ENCODE measurements at places on chromosomes 16 and 17.

- DNase-seq, result no peak
These were observed 490.2 kb upstream of the SALL1 start for GRCh38 chr16:51641191-51641765.

GRCh38 chr16:80615735-80616134, 74.9 kb downstream of the DYNLRB2 start:
- DNase-seq, result no peak

GRCh38 chr16:77299395-77299794, 100.2 kb downstream of the SYCE1L start:
- no peak for DNase-seq

- DNase-seq, result no peak
These were observed 107.6 kb downstream of the SLC39A11 start for GRCh38 chr17:72984926-72985325.

DNA sequence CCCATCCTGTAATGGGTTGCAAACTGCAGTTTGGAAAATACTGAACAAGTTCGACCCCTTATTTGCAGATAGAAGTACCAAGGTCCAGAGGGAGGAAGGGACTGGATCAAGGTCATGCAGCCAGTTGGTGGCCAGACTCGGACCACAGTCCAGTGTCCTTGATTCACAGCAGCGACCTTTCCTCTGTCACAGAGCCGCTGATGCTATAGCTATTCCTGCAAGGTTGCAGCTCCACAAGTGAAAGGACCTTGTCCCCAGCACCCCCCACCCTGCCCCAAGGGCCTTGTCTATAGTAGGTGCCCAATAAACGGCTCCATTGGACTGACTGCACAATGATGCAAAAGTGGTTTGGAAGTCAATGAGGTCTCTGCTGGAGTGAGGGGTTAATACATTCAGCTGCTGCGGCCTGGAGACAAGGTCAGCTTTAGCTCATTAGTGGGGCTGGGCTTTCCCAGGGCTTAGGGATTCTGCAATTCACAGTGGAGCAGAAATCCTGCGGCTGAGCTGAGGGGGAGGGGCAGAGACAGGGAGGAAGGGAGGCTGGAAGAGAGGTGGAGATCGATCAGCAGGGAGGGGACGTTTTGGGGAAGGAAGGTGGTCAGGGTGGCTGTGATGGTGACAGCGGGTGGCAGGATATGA, 13.4 kb upstream of the CRHR1 start:
- DNase-seq, result no peak

DNA sequence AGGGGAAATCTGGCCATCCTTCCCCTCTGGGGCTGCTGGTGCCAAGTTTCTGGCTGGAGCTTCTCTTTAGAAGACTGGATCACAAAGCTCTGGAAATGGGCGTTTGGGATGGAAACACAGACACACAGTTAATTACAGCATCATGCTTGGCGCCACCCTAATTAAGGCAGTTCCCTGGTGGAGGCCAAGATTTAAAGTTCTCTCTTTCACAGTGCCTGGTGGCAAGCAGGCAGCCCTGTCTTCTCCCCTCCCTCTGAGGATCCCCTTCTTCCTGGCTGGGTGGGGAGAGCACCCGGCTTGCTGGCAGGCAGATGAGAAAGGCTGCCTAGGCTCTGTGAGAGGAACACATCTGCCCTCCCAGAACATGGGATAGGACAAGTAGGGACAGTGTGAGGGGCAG, 59.0 kb upstream of the NKD1 start:
- no peak for DNase-seq

- no peak for DNase-seq
These were observed 22.1 kb upstream of the B4GALNT2 start for GRCh38 chr17:49110509-49110908.
